Endothelial cell of umbilical vein (primary cell): ENCODE measurements at places on chromosomes 6 and 20. TPM values are rescaled to one million over a fixed set of nuclear protein-coding genes. Genes with fewer than 3 reads are reported as not detected.

- no peak for DNase-seq
Measured at GRCh38 chr6:106134906-106135634, 48.9 kb downstream of the PRDM1 start.

- DNase-seq: no peak
Measured at GRCh38 chr6:170284866-170285469, 5.9 kb downstream of the DLL1 start.

DNA sequence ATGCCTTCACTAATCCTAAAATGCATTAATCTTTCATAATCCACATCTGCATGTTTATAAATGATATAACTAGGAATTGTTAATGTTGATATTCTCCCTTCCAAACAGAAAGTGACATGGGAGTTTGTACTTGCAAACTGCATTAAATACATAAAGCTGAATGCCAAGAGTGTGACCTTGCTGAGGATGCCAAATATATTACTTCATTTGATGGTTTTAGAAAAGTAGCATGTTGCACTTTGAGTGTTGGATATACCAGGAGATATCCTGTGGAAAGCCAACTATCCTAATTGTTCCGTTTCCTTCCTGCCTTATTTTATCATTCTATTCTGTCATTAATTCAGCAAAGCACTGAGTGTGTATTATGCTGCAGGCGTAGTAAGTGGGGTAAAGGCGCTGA lies 229.8 kb downstream of the TMEM242 start:
- DNase-seq: peak; percentile 17

DNA sequence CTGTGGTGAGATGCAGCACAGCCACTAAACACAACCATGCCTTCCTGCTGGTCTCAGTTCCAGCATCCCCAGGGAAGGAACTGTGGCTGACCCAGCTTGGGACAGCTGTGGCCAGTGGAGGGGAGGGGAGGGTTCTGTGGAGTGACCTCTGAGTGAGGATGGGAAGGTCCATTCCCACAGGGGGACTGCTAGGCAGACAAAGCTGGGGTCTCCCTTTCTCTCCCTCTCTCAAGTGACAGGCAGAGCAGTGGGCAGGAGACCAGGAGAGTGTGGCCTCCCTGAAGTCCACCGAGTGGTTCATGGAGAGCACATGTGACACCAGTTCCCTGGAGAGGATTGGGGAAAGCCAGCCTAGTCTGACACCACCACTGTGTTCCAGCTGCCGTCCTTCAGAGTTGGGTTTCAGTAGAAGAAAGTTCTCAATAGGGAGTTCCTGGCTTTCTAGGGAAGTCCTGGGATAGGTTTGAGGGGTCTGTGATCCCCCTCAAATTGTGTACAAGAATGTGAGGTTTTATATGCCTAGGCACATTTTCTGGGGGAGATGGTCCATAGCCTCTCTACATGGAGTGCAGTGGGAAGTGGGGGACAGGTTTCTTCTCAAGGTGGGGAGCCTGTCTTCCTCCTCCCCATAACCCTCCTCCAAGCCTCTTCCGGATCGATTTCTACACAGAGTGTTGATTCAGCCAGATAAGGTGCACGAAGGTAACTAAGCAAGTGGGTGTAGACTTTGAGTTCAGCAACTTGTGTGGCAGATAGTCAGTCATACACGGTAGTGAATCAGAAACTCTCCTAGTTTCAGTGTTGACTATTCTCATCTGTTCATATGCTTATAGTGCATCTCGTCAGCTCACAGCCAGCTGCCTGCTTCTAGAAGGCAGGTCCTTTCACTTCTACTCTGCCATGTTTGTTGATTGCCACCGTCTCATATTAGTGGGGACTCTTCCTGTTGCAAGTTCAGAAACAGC lies 18.9 kb downstream of the MANBAL start:
- DNase-seq: no peak

DNA sequence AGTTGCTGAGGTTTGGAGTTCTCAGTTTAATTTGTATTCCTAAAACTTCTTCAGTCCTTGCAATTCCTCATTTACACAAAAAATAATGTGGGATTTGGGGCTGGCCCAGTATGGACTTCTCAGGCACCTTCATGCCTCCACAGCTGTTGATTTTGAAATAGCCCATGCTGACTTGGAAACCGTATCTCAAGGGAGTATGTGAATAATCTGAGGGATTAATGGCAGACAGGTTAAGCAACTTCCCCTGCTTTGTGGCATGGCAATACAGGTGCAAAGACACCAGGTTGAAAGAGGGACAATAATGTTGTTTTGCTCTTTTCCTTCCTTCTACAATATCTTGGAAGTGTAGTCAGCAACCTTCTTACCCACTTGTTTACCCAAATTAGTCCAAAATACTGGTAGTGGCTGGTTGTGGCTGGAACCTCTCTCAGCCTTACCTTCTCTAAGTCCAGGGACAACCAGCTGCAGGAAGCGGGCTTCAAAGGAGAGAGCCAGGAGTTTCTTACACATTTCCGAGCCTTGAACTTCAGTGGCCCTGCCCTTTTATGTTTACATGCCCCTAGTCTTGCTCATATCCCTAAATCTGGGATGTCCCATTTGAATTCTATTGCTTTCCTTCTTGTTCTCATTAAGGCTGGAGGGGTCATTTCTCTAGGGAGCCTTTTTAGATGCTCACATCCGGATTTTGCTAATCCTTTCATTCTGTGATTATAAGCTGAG lies 44.1 kb upstream of the ADGRF1 start:
- no peak for DNase-seq

DNA sequence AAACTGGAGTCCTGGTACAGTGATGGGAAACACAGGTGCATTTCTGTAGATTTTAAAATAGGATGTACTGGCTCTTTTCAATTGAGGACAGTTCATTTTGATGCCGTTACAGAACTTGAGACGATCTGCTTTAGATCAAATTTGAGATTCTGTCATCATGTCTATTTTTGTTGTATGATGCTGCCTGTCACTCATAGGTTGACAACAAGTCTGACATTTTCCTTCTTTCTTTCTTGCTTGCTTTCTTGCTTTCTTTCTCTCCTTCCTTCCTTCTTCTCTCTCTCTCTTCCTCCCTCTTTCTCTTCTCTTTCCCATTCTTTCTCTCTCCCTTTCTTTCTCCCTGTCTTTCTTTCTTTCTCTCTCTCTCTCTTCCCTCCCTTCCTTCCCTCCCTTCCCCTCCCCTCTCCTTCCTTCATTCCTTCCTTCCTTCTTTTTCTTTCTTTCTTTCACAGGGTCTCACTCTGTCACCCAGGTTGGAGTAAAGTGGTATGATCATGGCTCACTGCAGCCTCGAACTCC lies 152.6 kb upstream of the SGK1 start:
- DNase-seq: no peak

- peak; percentile 90 for DNase-seq
Measured at GRCh38 chr20:24027229-24027628, 38.6 kb upstream of the GGTLC1 start.

DNA sequence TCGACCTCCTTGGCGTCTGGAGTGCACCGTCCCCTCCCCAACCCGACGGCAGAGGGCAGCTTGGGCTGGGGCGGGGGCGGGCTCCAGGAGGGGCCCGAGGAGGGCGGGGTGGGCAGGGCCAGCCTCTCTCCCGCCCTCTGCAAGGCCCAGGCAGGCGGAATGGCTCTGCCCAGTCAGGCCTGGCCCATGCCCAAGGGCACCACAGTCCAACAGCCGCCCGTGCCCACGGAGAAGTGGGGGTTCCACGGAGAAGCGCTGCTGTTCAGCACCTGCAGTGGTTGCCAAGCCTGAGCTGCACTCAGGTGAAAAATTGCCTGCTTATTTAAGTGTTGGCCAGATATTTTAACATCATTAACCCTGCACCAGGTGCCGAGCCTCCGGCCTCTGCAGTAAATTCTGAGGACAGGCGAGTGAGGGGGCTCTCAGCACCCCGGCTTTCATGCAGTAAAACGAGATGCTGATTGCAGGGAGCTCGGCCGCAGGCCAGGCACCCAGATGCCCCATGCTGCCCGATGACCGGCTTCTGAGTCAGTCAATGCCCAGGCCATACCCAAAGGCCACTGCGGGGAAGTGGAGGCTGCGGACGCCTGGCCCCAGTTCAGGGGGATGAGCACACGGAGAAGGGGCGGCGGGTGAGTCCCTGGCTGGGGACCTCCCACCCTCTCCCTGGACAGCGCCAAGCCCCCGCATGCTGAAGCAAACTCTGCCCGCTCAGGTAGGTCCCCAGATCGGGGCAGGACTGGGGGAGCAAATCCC lies at the start of gene SRMS:
SRMS (minus strand) TSS at position 25 of the 756 bp plus-strand sequence. CDS start 286 bp downstream, outside the sequence.
- DNase-seq: no peak

Gene PRDM13
- total RNA-seq: not detected in 2 replicates

Gene SOX4
- total RNA-seq: 121 and 127 TPM in 2 replicates

Gene PI16
- not detected in 2 replicates for total RNA-seq

Gene OR2B6
- not detected in 2 replicates for total RNA-seq

Gene NMBR
- not detected in 2 replicates for total RNA-seq
